ENCODE measurements at places on chromosomes 16 and 17.

DNA sequence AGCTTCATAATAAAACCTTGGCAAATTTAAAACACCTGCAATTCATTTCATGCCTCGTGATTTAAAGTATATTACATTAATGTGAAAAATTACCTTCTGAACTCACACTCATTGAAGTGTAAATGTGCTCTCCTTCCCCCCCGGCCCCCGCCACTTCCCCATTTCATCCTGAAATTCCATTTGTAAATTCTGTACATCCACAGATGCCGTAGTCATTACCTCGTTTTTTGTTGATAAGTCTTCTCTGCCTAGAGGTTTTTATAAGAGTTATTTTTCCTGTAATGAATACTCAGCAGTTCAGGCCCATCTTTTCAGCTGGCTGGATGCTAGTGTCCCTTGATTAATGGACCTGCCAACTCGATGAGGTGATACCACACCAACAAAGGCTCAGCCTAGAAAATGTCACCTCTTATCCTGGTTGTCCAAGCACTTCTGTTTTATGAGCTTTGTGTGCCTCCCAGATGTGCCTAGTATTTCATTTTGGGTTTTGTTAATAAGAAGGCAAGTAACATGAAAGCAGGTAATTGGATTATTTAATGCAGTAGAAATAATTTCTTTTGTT lies 64.8 kb upstream of the KIFC3 start:
- no peak for DNase-seq

GRCh38 chr17:77580531-77581270 lies 377.8 kb upstream of the TNRC6C start:
- DNase-seq = no peak

DNA sequence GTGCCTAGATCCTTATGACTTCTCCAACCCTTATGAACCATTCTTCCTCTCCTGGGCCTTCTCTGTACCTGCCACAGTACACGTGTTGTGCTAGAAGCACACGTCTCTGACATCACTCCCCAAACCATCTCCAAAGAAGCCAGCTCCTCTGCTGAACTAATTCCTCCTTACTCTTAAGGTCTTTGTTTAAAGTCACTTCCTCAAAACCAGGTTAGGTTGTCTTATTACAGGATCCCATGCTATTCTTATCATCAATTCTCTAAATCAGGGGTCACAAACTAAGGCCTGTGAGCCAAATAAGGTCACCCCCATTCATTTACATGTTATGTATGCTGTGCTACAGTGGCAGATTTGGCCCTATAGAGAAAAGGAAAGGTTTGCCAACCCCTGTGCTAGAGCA lies 4.0 kb downstream of the SUPT6H start:
- DNase-seq = no peak

DNA sequence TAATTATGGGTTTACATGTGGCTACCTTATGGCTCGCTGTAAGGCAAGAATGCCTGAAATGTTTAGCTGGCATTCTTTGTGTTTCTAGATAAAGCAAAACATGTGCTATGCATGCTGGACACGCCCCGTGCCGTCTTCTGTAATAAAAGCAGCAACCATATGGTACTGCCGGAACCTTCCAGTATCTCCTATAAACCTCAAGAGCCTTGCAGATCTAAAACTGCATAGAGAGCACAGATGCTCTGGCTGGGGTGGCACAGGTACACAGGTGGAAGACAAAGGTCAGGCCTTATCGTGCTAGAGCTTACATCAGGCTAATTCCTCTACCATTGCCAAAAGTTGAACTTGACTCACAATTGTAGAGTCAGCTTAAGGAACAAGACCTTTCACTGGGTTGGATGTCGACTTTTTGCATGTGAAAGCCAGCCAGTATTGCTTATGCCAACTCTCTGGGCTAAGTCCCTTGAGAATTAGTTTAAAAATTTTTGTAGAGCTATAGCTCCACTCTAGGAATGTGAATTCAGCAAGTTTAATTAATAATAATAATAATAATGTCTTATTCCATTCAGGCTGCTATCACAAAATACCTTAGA lies 187.4 kb upstream of the CACNG5 start:
- DNase-seq = no peak

DNA sequence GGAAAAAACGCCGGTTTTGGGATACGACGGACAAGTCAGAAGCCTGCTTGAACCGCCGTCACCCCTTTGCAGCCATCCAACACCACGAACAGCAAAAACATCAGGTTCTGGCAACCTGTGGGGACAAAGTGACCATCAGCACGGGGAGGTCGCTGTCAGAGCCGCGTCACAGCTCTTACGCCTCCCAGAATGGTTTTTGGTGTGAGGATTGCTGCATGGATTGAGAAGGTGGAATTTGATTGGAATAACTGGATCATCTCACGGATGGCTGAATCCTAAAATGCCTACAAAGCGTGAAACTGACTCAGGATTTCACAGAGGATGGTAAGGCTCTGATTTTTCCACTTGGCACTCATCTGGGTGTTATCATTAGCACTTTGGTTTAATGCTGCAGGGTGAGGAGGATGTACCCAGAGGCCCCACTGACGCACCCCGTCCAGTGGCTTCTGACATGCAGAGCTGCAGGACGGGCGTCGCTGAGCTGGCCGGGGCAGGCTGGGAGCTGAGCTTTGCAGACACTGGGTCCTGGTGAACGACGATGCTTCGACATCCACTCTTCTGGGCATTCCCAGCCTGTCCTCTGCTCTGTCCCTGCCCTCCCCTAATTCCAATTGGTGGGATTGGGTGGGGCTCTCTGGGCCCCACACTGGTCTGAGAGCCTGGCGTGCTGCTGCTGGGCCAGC lies 73.4 kb upstream of the CREBBP start:
- DNase-seq = no peak

DNA sequence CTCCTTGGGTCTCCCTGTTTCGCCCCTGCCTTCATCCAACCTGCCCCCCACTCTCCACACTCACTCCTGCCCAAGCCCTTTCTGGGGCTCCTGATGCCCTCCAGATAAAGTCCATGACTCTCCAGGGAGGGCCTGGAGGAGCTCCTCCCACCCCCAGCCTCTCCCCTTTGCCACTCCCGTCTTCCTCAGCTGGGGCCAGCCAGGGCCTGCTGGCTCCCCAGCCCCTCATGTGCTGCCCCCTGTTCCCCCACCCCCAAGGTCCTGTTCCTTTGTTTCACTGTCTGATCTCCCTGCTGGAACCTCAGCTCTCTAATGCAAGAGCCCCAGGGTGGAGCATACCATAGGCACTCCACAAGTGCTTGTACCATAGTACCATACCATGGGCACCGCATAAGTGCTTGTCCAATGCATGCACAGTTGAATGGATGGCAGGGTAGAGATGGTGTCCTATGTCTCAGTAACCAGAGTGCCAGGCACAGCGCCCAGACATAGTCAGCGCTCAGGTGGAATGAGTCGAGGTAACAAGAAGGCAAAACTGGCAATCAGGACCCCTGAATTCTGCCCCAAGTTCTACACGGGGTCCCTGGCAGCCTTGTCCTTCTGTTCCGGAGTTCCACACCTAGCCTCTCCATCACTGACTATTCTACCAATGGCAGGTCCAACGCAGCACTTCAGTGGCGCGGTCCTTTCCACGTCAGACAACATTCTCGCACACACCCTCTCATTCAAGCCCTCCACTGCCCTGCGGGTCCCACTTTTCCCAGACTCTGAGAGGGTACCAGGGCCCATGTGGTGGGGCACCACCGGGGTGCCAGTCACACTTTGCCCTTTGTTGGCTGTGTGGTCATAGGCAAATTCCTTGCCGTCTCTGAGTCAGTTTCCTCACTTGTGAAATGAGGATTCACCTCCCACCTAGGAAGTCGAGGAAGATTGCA lies 1.4 kb downstream of the PLCD3 start:
- no peak for DNase-seq

- no peak for DNase-seq
Observed at GRCh38 chr17:64315032-64315490, 52.0 kb upstream of the TEX2 start.

DNA sequence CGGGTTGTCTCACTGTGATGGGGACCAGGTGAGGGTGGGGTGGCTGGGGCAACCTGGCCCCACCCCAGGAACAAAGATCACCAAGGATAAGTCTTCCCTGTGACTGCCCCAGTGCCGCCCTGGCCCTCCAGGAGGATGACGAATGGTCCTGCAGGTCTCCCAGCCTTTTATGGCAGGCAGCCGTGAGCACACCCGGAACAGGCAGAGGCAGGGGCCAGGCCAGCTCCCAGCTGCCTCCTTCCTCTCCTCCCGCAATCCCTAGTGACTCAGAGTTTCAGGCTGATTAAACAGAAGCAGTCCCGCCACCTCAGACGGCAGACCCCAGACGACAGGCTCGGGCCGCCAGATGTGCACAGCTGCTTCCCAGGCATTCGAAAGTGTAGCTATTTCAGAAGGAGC lies 13.3 kb downstream of the JUP start:
- DNase-seq = no peak

GRCh38 chr16:47483616-47484015 lies 22.5 kb downstream of the PHKB start:
- no peak for DNase-seq
